ENCODE measurements at places on chromosomes 2 and 18. TPM values are rescaled to one million over a fixed set of nuclear protein-coding genes. Genes with fewer than 3 reads are reported as not detected.

- no peak for DNase-seq
These were observed 17.5 kb downstream of the STAT1 start for GRCh38 chr2:190996338-190996946.

DNA sequence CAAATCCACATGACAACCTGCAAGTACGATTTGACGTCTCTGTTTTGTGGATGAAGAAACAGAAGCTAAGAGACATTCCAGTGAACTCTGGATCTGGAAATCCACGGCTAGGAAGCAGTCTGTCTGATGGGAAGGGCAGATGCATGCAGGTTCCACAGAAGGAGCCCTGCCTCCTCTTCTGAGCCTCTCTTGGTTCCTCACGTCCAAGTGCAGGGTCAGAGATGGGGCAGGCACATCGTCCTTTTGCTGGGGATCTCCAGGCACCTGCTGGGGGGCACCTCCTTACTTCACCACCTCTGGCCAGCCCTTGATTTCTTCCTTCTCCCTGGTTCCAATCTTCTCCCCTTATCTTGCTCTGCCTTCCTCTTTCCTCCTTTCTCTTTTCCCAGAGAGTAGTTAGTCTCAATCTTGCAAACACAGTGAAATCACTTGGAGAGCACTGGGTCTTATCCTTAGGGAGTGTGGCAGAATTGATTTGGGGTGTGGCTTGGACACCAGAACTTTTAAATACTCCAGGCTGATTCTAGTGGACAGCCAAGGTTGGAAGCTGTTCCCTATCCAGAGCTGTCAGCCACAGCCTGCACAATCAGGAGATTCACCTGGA, 137.8 kb downstream of the BCL2 start:
- no peak for DNase-seq

DNA sequence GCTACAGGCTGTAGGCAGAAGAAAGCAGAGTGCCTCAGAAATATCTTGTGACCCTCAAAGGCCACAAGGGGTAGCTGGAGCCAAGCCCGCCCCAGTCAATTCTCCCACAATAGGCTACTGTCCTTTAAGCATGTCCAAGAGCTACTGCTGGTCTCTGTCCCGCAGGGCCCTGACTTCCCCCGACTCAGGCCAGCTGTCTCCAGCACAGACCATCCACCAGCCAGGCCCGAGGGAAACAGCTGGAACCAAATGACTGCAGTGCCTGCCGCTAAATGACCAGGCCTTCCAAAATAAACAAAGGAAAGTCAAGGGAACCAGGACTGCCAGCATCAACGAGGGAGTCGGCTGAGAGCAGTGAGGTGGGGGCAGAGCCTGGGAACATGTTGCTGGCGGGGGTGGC, 36.7 kb downstream of the MCFD2 start:
- DNase-seq, result no peak

DNA sequence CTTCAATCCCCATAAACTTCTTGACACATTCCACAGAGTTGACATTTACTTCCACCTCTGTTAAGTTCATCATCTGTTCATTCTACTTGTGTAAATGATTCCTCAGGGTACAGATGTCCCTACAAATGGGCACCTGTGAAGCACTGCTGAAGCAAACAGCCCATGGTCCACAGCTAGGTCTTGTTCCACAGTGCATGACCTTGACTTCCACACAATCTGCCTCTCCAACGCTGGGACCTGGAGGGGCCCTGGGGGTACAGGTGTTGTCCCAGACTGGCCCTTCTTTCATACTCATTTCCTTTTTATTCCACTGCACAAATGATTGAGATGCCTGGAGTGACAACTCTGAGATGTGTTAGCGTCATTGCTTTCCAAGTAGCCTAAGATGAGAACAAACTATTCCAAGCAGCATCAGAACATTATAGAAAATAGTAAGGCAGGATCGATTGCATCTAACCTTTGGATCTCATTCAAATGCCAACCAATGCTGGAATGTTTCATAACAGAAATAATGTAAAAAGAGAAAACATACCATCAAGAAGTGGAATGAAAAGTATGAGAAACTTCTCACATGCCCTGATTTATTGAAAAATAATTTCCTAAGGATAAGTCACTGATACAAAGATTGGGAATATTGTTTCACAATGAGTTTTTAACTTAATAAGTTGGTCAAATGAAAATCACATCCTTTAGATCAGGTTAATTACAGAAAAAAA, 31.2 kb downstream of the PIEZO2 start:
- DNase-seq, result no peak

DNA sequence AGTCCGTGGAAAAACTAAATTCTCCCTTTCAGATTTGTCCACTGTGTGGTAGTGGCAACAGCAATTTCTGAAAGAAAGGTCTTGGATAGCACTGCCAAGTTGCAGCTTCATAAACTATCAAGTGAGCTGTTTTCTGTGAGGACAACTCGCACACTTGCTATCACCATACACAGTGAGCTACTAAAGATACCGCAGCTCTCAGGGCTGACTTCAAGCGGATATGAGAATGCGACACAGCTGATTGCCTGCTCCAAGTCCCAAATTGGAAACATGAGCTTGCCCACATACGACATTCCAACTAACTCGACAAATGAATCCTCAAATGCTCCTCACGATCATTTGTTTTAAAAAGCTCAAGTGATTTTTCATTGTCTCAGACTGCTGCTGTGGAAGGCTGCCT, 46.2 kb downstream of the E2F6 start:
- DNase-seq, result no peak

C2orf15 gene
- 2.4 TPM for total RNA-seq

SNX17 gene
- 75.7 TPM for total RNA-seq

UGT1A7 gene
- not detected for total RNA-seq

HAAO gene
- total RNA-seq, result 0.37 TPM

FABP1 gene
- not detected for total RNA-seq

GBX2 gene
- total RNA-seq, result not detected

FAM124B gene
- total RNA-seq, result 2.7 TPM

NEUROD1 gene
- total RNA-seq, result not detected

SMARCAL1 gene
- 15.0 TPM for total RNA-seq

PSMG2 gene
- 60.7 TPM for total RNA-seq

CCDC74A gene
- total RNA-seq, result 2.3 TPM

ALLC gene
- total RNA-seq, result not detected

Measured in T-helper 17 cell (primary cell).